ENCODE measurements at places on chromosomes 12 and 14.

- no peak for DNase-seq
These were observed 204.0 kb upstream of the FOXN3 start for GRCh38 chr14:89621009-89621421.

DNA sequence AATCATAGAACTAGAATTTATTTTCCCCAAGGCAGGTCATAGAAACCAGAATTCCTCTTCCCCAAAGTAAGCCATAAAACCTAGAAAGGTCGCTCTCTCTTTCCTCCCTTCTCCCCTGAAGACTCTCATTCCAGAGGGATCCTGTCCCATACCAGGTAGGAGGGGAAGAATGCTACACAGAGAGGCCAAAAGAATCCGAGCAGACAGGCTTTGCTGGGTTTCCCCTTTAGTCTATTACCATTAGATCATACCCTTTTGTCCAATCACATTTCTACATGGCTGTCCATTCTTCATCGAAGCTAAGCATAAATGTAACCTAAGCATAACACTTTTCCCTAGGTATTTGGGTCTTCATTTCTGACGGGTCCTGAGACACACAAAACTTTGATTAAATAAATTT, 204.5 kb downstream of the SPTSSA start:
- DNase-seq, result no peak

DNA sequence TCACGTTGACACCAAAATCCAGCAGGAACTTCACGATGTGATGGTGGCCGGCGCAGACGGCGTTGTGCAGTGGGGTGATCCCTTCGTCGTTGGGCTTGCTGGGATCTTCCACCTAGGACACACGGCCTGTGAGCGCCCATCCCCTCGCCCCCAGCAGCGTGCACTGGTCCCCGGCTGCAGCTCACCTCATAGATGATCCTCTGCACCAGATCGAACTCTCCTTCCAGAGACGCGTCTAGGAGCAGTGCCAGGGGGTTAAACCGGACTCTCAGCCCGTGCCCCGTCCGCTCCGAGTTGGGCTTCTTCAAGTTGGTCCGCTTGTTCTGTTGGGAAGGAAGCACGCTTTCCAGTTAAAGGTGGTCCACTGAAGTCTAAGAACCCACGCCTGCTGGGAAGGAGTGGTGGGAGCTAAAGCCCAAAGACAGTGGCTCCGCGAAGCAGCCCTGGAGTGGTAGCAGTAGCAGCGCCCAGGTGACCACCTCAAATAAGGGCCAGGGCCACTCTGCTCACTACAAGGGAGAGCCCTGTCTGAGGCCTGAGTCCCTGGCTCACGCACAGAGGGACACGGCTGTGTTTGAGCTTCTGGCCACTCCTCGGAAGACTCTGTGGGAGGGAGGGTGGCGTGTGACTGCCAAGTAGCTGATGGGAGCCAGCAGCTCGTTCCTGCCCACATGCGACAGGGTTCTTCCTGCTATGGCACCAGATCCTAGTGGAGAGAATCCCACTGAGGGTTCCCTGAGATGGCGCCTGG, 23.3 kb downstream of the ZFYVE21 start:
- no peak for DNase-seq

DNA sequence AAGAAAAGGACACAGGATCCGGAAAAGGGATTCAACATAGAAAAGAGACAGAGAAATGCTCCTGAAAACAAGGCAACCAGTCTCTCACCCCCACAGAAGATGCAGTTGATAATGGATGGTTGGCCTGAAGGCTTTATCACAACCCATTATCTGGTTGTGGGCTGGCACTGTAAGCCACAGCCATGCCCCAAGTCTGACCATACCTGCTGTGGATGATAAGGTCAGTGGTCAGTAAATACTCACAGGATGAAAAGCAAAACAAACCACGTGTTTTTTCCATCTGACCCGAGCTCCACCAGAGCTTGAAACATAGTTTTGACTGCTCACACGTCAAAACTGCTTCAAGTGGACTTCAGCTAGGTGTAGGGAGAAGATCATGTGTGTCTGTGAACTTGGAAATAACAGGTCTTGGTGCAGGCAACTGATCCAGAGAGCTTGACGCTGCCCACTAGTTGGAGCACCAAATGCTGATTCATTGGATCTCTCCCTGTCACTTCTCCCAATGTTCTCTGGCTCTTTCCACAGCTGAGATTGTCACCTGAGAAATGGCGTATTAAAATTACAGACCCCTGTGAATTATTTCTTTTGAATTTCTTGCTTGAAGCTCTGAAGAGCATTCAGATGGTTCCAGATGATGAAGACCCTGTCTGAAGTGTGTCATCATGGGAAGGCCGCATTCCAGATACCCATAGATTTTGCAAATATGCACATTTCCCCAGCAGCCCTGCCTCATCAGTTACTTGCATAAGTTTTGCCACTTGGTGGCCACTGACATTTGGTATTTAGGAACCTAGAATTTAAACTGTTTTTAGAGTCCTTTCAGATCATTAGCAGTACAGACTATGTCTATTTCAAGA, 8.5 kb downstream of the TMEM233 start:
- DNase-seq, result no peak

- no peak for DNase-seq
These were observed 281.8 kb downstream of the EGLN3 start for GRCh38 chr14:33669111-33669510.

DNA sequence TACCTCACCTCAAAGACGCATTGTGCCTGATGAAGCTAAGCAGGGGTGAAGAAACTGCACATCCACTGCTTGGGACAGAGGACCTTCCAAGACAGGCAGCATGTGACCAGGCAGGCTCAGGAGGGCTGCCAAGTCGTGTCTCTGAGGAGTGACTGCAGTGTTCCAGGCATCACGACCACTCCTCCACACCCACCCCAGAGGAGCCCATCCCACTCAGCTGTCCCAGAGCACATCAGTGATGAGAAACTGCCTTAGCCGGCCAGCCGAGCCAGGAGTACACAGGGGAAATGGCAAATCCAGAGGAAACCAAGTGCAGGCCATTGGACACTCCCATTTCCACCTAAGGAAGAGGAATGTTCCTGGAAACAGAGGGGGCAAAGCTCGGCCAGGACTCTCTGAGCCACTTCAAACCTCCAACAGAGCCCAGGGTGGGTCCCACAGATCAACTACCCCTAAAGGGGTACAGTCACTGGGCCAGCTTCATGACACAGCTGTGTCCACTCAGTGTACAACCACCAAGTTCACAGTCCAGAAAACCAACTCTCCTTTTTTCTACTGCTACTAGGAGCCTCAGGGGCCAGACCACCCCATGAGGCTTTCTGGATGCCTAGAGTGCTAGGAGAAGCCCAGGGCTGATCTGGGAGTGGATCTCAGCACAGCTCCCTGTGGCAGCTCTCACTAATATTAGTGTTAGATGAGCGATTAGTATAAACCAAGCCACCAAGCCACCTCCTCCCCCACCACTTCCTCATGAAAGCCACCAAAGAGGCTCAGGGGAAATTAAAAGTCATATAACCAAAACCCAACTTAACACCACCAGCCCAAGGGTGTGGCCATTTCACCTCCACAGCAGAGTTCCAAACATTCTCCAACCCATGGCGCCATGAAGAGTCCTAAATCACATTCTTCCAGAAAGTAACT, 15.4 kb downstream of the PXN start:
- DNase-seq, result no peak

DNA sequence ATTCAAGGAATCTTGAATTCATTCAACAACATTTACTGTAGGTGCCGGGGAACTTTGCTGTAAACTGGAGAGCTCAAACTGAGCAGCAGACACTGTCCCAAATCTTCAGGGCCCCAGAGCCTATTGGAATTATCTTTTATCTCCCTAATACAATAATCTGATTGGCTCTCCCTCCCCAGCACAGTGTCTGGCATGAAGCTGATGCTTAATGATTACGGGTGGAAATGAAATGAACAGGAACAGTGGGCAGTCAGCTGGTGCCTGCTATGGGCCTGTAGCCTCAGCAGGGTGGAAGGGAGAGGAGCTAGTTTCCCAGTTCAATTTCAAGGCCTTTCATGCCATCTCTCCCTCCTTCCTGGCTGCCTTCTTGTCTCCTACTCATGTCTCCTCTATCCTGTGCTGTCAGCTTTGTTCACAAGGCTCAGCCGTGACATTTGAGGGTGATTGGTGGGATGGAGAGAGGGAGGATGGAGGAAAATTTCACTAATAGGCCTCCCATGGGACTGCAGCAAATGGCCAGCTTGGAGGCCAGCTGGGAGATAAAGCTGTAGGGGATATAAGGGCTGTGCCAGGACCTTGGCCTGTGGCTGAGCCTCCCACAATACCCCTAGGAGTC, 4.3 kb upstream of the RAPGEF3 start:
- no peak for DNase-seq

DNA sequence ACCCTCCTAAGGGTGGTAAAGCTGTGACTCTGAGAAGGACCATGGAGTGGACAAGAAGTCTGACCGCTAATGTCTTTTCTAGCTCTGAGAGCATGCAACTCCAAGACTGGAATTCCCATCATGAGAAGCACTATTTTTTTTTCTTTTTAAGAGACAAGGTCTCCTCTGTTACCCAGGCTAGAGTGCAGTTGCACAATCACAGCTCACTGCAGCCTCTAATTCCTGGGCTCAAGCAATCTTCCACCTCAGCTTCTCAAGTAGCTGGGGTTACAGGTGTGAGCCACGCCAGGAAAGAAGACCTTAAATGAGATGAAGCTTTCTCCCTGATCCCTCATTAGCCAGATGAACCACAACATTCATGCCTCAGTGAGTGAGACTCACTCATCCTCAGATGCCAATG, 19.2 kb downstream of the VDR start:
- no peak for DNase-seq

DNA sequence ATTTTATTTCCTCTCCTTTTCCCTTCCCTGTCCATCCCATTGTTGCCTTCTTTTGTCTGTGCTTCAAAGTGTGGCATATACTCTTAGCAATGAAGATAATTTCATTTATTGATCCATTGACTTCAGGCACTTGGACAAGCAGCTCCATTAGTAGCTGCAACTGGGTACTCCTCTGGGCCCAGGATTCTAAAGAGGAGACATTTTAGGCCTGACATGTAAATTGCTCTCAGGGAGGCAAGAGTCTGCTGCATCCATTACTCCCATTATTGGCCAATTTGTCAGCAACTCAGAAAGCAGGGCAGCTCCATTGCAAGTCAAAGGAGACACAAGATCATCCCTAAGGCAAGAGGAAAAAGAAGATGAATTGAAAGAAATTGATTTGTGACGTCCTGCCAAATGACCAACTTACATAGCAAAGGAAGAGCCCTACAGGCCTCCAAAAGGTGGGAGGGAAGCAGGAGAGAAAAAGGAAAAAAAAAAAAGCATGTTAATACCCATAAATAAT, 1094.1 kb upstream of the FLRT2 start:
- no peak for DNase-seq

DNA sequence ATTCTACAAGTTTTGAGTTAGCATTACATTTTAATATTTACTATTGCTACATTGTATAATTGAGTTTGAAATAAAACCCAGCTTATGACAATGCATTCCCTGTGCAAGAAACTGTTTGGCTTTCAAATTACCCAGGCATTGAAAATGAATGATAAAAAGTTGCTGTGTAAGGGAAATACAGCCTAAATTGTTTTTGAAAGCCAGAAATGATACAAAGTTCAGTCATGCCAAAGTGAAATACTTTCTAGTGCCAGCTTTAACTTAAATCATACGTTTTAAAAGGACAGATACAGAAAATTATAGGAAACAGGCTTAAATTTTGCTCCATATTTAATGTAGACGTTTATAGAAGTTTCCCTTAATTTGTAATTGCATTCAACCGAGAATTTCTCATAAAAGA, 2.8 kb downstream of the MGAT2 start:
- DNase-seq, result no peak

- DNase-seq, result no peak
These were observed 686.2 kb upstream of the TBX3 start for GRCh38 chr12:115370207-115370606.

GRCh38 chr14:64681796-64682710, 22.2 kb upstream of the PLEKHG3 start:
- DNase-seq, result no peak

DNA sequence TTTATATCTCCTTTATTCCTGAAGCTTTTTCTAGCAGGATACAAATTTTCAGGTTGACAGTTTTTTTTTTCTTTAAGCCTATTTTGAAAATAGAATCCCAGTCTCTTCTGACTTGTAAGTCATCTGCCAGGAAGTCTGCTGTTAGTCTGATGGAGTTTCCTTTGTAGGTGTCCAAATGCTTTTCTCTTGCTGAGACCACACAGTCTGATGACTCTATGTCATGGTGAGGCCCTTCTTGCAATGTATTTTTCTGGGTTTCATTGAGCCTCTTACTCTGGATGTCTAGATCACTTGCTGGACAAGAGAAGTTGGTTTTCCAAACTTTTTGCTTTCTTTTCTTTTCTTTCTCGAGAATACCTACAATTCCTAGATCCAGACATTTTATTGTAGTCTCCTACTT, 30.6 kb downstream of the USP15 start:
- DNase-seq, result no peak

DNA sequence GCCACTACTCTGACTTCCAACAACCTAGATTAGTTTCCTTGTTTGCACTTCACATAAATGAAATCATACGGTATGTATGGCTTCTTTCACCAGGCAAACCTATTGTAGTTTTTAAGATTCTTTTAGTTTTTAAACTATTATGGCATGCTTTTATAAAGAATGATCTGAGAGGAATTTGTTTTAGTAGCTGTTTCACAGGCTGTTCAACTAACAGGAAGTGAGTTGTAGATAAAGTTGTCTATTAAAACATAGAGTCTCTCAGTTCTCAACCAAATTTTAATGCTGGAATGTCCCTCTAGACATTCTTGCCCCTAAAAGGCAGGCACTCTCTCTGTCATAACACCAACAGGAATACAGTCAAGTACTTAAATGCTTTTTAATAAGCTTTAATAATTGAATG, 102.7 kb upstream of the DACT1 start:
- DNase-seq, result peak; percentile 38

- peak; percentile 72 for DNase-seq
These were observed 214.9 kb upstream of the HMGA2 start for GRCh38 chr12:65609359-65609771.

DNA sequence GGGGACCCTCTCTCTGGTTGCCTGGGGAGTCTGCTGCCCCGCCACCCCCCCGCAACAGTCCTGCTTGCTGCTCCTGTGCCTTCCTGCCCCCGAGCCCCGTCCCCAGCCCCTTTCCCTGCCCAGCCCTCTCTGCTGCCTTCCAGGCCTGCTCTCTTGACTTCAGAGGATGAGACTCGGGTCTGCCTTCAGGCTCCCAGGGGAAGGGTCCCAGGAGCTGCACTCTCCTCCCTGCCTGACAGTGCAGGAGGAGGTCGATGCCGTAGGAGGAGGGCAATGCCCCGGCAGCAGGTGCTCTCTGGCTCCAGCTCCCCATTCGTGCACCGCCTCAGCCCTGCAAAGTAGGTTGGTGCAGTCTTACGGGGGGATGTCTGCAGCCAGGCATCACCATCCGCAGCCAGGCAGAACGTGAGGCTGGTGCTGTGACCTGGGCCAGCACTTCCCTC, 185.1 kb upstream of the C14orf180 start:
- no peak for DNase-seq

Measured in AG04449 (cell line).